ENCODE measurements at places on chromosomes 5 and 9. TPM values are rescaled to one million over a fixed set of nuclear protein-coding genes. Genes with fewer than 3 reads are reported as not detected.

DNA sequence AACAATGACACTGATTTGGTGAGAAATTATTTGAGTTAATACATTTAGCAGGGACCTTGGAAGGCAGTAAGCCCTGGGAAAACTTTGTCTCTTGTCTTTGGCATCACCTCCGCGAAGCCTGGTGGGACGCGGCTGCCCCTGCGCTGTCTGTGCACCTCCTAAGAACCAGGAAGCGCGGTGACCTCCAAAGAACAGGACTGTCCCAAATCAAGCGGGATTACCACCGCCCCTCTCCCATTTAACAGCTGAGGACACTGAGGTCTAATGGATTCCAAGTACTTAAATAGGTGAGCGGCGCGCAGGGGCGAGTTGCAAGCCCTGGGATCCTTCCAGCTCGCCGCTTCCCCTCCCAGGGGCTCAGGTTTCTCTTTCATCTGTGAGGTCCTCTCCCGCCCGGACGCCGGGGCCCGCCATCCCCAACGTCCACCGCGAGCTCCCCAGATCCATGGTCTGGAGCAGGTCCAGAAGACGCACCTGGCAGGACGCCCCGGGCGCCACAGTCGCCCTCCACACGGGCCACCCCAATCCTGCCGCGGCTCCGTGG is 432 bp downstream of the STARD4 start:
- DNase-seq: no peak

The ROR2 gene
- 7.4 TPM for total RNA-seq

DNA sequence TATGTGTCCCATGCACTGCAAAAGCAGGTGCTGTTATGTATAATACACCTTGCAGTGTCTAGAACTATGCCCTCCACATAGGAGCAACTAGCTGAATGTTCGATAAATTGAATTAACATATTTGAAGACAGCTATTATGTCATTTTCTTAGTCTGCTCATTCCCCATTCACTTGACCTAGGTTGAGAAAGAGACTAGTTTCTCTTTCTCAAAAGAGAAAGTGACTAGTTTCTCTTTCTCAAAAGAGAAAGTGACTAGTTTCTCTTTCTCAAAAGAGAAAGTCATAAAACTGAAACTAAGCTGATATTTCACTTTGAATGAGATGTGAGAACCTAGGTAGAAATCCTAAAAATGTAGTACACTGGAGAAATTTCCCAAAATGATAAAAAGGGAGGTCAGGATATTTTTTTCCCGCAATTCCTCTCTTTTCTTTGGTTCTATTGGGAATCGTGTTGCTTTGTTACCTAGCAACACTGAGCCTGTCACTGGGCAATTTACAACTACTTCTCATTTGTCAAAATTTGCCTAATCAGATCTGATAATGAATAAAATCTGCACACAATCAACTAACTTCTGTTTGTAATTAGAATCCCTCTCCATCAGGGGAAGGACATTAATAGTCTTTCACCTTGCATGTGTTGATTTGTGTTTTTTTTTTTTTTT is 132.0 kb upstream of the GRIA1 start:
- no peak for DNase-seq

DNA sequence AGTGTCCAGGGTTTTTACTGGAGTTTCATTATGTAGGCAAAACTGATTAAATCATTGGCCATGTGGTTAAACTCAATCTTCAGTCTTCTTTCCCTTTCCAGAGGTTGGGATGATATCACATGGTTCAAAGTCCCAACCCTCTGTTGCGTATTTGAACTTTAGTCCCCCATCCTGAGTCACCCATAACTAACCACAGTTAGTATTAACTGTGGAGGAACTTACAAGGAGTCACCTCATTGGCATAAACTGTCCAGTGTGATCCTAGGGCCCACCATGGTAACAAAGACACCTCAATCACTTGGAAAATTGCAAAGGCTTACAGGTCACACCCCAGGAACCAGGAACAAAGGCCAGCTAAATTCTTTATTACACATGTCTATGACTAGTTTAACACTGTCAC is 188.5 kb downstream of the COX7C start:
- no peak for DNase-seq

GRCh38 chr5:138953387-138954256 is 78.5 kb upstream of the LRRTM2 start:
- DNase-seq: peak; percentile 68

The SLC34A1 gene
- total RNA-seq: 0.12 TPM

DNA sequence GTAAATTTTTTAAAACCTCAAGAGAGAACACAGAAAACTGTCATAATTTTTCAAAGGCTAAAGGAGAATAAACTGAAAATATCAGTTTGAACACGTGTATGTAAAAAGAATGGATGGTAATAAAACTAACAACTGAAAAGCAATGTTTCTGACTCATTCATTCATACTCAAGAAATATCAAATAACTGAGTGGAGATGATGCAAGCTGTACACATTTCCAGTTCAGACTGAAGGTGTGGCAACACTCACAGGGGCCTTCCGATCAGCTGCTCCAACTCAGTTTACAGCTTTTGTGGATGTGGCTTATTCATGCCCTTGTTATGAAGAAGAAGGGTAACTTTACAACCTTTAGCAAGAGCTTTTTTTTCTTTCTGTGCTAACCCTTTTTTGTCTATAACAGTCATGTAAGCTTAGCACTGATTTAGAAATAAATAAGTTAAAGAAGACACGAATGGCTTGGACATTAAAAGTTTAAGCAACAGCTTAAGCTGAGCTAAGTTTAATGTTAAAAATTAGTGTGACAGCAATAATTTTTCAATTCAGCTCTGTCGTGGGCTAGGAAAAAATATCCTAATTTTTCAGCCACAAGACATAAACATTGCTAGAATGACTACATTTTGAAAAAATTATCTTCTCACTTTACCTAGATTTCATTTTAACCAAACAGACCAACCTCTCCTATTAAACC is 453.5 kb downstream of the RAB3C start:
- no peak for DNase-seq

DNA sequence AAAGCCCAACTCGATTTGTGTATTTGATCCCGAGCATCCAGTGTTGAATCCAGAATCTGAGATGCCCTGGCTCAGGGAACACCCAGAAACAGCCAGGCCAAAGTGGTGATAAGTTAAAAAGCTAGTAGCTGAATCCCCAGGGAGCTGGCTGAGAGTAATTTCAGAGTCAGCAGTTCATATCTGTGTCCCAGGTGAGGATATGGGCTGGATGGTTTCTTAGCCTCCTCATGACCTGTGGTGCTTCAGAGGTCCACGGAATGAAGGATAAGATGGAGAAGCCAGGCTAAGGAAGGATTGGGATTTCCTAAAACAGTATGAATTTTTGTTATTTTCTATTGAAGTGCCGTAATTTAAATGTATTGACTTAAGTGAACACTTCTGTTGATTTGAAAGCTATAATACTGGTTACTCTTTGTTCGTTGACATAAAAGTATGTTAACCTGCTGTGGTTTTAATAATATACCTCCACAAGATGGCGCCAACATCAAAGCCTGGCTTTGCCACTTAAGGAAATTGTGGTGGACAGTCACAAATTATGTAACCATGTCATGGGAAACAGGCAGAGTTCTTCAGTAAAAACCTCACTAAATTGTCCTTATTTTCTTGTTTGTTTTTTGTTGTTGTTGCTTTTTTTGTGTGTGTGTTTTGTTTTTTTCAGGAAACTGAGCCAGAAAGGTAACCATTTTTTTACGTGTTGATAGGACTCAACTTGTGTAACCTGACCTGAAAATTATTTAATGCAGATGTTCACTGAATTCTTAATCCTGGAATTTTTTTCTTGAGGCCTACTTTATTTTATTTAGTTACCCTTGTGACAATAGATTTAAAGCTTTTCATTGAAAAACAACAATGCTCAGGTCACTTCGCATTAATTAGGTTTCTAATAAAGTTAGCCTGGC is 11.4 kb downstream of the MTAP start:
- no peak for DNase-seq

The GABRP gene
- total RNA-seq: 55.6 TPM

The AGTPBP1 gene
- total RNA-seq: 35.6 TPM

DNA sequence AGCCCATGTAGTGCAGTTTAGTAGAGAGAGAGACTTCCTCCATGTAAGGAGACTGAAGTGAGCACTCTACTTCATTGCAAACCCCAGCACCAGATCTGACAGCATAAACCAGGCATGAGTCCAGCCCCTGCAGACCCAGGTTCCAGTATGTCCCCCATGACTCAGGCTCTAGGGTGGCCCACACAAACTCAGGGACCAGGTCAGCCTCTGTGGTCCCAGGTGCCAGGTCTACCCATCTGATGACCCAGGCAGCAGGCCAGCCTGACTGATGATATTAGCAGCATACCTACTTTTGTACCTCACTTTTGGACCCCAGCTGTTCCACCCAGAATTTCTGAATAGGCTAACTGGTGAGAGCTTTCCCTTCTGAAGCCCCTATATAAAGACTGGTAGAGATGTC is 647.8 kb downstream of the ANXA1 start:
- no peak for DNase-seq

The MLANA gene
- 12.1 TPM for total RNA-seq

DNA sequence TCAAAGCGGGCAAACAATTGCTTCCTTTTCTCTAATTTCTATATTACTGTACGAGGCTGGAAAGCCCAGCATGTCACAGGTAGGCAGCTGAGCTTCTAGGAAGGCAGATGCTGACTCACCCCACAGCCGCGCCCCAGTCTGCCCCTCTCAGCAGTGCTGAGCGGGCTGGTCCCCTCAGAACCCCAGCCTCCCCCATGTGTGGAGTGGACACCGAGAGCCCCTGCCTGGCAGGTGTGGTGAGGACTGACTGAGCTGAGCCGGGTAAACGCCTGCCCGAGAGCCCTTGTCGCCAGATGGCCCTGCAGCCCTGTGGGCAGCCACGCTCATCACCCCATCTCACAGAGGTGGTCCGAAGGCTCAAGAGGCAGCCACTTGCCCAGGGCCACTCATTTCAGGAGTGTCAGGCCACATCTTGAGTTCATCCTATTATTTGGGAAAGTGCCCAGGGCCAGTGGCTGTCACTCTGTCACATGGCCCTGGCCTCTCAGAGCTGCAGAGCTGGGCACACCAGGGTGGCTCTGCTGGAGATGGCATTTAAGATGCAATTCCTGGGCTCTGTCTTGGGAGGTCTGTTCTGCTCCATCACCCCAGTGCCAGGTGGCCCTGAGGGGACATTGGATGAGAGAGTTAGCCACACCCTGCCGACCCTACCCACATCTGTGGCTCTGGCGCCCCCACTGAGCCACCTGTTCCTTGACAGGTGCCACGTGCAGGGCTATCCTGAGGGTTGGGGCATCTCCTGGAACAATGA is 12.4 kb downstream of the CARD19 start:
- no peak for DNase-seq

The SIL1 gene
- 40.9 TPM for total RNA-seq

The PCDHB12 gene
- total RNA-seq: 2.3 TPM

DNA sequence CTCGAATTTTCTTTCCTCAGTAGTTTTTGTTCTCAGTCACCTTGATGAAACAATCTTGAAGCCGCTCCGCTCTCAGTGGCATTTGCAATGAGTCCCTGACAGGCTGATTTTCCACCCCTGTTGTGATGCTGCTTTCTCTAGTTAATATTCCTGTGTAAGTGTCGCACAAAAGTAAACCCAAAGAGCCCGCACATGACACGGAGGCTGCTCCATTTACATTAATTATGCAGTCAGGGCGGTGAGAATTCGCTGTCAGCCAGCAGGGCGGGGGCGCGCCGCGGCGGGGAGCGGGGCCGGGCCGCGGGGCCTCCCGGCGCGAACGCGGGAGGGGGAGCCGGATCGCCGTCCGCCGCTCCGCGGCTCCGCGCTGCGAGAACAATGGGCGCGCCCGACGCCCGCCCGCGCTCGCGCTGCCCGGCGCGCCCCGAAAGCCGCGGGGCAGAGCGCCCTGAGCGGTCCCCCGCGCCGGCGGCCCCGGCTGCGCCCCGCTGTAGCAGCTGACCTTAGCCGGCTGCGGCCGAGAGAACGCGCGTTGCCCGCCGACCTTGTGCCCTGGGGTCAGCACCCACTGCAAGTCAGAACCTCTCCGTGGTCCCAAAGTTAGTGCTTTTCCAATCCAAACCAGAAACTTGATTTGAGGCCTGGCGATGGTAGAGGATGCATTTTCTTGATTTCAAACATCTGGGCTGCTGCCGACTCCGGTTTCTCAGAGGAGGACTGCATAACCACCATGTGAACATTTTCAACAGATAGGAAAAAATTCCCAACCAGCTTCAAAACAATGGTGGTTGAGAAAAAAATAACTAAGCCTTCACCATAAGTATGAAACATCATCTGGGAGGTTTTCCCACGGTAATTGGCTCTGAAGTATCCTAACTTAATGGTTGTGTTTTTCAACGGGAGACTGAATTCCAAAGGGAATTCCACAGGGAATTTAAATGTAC is 142.6 kb downstream of the PBX3 start:
- DNase-seq: no peak

- DNase-seq: no peak
These were observed 70.4 kb downstream of the MVB12B start for GRCh38 chr9:126397056-126397455.

GRCh38 chr5:4651806-4652565 is 488.1 kb upstream of the ADAMTS16 start:
- DNase-seq: no peak

- DNase-seq: no peak
These were observed 10.1 kb downstream of the IFNA5 start for GRCh38 chr9:21294904-21295538.

DNA sequence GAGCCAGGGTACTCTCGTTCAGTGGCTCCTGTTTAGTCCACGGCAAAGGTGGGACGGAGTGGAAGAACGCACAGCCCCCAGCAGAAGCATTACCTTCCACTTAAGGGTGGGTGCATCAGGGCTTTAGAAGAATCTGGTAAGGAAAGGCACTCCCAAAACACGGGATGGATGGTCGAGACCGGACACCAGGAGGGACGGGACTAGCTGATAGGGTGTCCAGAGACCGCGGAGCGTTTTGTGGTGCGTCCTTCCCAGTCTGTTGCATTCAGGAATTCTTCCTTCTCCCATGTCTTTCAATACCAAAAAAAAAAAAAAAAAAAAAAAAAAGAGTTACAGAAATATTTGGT is 545 bp upstream of the CTSV start:
- no peak for DNase-seq

The TMOD1 gene
- 10.5 TPM for total RNA-seq

- peak; percentile 88 for DNase-seq
These were observed at the start of gene SLCO4C1 for GRCh38 chr5:102296178-102296817. TSS of gene SLCO4C1 (minus strand) at chr5:102296284. CDS start at chr5:102296262, 22 bp downstream.

GRCh38 chr5:113202746-113203716 is 226.4 kb downstream of the DCP2 start:
- no peak for DNase-seq

DNA sequence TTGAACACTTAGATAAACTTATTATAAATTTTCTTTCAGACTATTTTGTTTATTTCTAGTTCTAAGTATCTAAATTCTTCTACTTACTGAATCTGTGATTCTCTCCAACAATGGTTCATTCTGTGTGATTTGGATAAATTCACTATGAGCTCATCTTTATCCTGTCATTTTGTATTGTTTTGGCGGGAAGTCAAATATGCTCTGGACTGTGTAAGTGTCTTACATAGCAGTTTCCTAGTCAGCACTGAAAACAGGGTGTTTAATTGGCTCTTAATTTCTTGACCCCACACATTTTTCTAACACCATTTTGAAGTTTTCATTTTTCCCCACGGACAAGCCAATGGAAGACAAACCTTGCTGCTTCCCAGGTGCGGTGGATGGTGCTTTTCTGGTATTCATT is 207.0 kb upstream of the ACO1 start:
- DNase-seq: no peak

- no peak for DNase-seq
These were observed 1.8 kb downstream of the LURAP1L start for GRCh38 chr9:12776513-12777055.

The HAVCR1 gene
- 0.92 TPM for total RNA-seq

Data from type B pancreatic cell (in vitro differentiated cells).